Neural progenitor cell (in vitro differentiated cells): ENCODE measurements at places on chromosomes 7 and 10.

DNA sequence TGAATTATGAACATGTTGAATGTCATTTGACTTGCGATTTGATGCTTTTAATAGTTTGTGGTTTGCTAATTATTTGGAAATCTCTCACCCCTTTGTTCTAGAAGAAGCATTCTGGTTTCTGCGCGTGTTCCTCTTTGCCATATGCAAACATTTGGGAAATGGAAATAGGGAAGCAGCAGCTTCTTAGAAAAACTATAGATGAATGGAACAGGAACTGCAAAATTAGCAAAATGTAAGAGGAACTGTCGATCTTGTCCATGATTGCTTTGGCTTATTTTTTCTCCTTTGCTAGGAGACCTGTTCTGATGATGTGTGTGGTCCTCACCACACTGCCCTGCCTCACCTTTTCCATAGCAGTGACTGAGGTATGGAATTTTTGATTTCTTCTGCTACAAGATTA lies 19.0 kb downstream of the TMEM236 start:
- no peak for DNase-seq

- no peak for DNase-seq
These were observed 386.6 kb upstream of the POM121L12 start for GRCh38 chr7:52648872-52649271.

- DNase-seq = peak; percentile 42
These were observed 83.5 kb downstream of the SPDYE5 start for GRCh38 chr7:75575488-75576121.

DNA sequence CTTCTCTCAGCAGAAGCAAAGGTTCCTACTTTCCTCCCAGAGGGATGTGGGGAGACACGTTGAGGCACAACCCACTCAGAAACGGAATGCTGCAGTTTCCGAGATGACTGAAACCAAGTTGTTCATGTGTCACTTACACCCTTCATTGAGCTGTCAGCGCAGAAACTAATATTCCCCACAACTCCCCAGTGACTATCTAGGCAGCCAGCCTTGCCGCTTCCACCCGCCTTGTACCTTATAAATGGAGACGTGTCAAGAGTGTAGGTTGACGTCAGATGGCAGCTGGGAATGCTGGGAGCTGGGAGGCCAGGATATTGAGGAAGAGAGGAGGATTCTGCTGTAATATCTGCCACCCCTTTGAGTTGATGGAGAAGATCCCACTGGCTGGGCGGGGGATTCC lies 15.1 kb downstream of the GPR26 start:
- no peak for DNase-seq

- peak; percentile 44 for DNase-seq
These were observed 43.1 kb downstream of the MBL2 start for GRCh38 chr10:52729271-52730104.

DNA sequence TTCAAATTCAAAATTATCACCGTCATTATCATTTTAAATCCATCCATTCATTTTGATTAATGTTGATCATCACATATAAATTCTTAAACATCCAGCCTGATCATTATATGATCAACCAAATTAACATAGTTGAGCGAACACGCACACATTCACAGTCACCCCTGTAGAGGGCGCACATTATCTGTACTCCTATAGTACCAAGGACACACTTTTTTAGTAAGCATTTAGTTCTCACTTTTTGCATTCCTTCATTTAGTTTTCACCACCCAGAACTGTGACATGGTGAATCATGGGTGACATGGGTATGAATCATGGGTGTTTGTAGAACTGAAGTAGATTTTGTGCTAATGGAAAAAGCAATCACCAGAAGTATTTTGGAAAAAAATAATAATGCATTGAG lies 26.0 kb upstream of the ZNF735 start:
- DNase-seq = no peak

DNA sequence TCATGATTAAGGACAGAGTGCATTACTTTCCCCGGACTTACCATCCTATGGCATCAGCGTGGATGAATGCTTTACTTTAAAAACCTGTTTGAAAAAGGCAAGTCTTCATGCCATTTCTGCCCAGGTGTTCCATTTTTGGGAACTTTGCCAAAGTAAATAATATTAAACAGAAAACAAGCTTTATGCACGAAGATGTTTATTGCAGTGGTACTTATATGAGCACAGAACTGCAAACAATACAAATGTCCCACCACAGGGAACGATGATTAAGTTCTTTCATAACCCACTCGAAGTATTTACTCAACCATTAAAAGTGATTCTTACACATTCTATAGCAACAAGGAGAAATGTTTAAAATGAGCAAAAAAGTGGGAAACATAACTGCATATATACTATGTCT lies 109.7 kb upstream of the GDF10 start:
- no peak for DNase-seq

GRCh38 chr7:1800902-1801301 lies 130.8 kb downstream of the ELFN1 start:
- DNase-seq = no peak

DNA sequence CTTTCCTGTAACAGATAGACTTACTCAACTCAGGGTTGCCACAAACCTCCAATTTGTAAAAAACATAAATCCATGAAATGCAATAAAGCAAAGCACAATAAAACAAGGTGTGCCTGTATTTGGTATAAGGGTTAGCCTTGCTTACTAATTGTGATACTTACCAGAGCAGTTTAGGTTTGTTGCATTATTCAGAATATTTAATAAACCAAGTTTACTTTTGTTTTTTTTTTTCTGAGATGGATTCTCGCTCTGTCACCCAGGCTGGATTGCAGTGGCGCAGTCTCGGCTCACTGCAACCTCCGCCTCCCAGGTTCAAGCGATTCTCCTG lies 79.6 kb downstream of the SEC61G start:
- no peak for DNase-seq

GRCh38 chr10:132464256-132465192 lies 67.5 kb downstream of the PWWP2B start:
- DNase-seq = no peak

GRCh38 chr10:56319386-56319785 lies 41.7 kb downstream of the ZWINT start:
- no peak for DNase-seq

GRCh38 chr7:142956951-142957623 lies 5.1 kb downstream of the KEL start:
- DNase-seq = no peak

DNA sequence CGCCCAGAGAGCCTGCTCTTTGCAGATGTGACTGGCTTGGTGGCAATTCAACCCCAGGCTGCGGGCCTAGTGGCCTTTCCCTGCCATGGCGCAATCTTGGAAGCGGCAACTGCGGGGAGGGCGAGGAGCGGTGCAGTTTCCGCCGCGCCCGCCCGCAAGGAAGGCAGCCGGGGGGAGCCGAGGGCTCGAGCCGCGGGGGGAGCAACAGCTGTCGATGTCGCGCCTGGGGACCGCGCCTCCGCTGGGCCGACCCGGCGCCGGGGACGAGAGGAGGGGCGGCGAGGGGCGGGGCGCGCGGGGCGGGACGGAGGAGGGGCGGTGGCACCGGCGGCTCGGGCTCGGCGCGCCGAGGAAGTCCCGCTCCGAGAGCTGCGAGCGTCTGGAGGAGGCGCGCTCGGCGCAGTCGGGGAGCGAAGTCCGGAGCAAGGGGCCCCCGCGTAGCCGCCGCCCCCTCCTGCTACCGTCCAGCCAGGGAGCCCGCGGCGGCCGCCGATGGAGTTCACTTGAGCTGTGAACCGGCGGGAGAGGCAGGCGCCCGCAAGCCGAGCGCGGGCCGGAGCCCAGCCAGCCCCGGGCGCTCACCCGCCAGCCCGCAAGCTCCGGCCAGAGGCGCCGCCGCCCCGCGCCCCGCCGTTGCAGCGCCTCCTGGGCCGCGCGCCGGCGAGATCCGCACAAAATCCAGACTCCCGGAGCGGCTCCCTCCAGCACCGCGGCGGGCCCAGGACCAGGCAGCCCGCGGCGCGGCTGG lies 438.1 kb upstream of the GALNT17 start:
- peak; percentile 91 for DNase-seq

- no peak for DNase-seq
These were observed 612.9 kb downstream of the PTPRN2 start for GRCh38 chr7:157974678-157975230.

- no peak for DNase-seq
These were observed 15.4 kb downstream of the TSPAN15 start for GRCh38 chr10:69466689-69467088.

DNA sequence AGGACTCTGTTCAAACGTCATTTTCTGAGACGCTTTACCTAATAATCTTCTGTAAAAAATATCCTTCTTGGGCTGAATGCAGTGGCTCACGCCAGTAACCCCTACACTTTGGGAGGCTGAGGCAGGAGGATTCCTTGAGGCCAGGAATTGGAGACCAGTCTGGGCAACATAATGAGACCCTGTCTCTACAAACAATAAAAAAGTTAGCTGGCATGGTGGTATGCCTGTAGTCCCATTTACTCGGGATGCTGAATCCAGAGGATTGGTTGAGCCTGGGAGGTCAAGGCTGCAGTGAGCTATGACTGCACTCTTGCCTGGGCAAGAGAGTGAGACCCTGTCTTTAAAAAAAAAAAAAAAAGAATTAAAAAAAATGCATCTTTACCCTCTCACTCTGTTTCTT lies 5.1 kb downstream of the STAM start:
- no peak for DNase-seq

- no peak for DNase-seq
These were observed 23.0 kb downstream of the SMKR1 start for GRCh38 chr7:129525225-129525862.

- no peak for DNase-seq
These were observed 52.0 kb upstream of the STEAP1B start for GRCh38 chr7:22551768-22552513.

DNA sequence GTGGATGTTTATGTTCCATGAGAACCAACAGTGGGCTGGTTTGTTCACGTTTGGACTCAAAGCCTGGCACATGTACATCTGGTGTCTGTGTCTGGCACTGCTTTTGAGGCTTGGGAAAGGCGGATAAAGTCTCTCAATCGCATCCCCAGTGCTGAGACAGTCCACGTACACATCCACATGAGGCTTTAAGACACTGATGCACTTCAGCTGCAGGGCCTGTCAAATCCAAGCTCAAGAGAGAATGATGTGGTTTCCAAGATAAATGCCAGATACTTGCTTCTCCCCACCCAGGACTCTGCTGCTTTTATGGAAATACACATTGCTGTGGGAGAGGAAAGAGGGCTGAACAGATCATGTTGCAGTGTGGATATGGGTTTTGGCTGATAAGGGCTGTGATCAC lies 178.4 kb downstream of the ADARB2 start:
- no peak for DNase-seq

GRCh38 chr7:80816806-80817205 lies 102.0 kb downstream of the SEMA3C start:
- DNase-seq = no peak

- no peak for DNase-seq
These were observed 199.5 kb downstream of the REEP3 start for GRCh38 chr10:63720676-63721075.

- no peak for DNase-seq
These were observed 96.9 kb upstream of the CCDC71L start for GRCh38 chr7:106757846-106758245.

DNA sequence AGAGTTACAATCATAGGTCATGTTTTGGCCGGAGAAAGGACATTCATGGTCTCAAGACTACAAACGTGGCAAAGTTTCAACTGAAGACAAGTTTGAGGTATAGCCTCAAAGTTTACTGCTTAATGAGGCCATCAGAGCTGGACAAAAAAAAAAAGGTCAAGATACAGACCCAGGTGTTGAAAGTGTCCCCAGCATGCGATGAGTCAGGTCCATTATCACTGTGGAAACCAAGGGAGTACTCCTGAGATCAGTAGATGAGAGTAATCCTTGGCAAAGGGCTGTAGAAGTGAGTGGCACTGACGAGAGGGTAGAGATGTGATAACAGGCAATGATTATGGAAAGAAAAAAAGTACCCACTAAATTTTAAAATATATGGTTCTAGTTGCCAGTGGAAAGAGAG lies 80.1 kb upstream of the LRRN3 start:
- no peak for DNase-seq

DNA sequence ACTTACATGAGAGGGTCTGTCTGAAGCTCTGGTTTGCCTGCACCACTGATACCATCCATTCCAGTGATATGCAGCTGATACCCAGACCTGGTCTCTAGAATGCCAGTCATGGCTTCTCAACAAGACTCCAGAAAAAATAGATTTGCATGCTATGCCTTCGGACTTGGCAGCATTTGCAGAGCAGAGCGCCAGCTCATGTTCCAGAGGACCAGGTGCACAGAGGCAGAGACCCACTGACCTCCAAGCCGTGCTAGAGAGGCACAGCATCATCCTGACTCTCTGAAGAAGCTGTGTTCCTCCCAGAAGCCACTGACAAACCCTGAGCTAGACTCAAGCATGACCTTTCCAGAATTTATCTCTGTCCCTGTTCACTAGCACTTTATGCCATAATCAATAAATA lies 6.9 kb upstream of the PRKAG2 start:
- DNase-seq = no peak

GRCh38 chr10:17744341-17744861 lies 7.6 kb upstream of the TMEM236 start:
- no peak for DNase-seq

DNA sequence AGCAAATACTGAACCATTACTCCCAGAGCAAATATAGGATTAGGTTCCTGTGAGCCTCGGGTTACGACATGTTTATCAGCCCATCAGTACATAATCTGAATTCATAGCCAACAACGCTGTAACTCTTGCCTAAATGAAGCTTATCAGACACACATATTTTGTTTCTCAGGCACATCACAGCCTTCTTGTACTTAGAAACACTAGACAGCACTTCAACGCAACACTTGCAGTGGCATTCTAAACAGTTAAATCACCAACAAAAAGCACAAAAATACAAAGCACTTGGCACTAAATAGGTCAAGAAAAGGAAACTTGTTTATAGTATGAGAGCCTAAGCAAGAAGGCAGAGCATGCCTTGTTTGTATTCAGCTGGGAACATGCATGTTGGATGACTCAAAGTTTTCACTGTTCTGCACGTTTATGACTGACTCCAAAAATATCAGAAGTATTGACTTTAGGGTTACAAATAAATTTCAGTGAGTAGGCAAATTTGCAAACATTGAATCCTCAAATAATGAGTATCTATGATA lies 75.0 kb downstream of the VPS50 start:
- DNase-seq = no peak

- no peak for DNase-seq
These were observed 647.2 kb downstream of the GRM8 start for GRCh38 chr7:126605553-126605952.

- DNase-seq = no peak
These were observed 18.5 kb downstream of the CHST12 start for GRCh38 chr7:2421943-2422310.

- DNase-seq = peak; percentile 16
These were observed 72.1 kb downstream of the ARMC3 start for GRCh38 chr10:22999942-23000341.

DNA sequence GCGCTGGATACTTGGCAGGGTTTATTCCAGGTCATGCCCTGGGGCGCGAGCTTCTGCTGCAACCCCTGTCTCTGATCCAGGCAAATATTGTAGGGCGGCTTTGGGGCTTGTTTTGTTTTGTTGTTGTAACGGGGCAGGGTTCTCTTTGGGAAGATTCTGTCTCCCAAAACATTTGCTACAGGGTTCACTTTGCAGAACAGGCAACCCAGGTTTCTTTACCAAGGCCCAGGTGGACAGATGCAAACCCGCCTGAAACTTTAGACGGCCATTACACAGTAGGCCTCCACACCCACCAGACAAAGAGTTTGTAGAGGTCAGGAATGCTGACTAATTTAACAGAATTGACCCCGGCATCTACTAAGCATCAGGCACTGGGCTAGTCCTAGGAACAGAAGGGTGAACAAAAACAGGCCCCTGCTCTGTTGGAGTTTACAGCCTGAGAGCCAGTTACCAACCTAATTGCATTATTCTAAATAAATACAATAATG lies 567 bp upstream of the CDCA7L start:
- DNase-seq = no peak
